ENCODE measurements at places on chromosomes 7 and 10. TPM values are rescaled to one million over a fixed set of nuclear protein-coding genes. Genes with fewer than 3 reads are reported as not detected.

SMKR1 gene
- 1.8 TPM for polyA plus RNA-seq

CYP2C9 gene
- not detected for polyA plus RNA-seq

MACC1 gene
- polyA plus RNA-seq: under 0.01 TPM

EPHA1 gene
- 0.09 TPM for polyA plus RNA-seq

CCDC172 gene
- not detected for polyA plus RNA-seq

PDCD4 gene
- polyA plus RNA-seq: 54.6 TPM

CRPPA gene
- polyA plus RNA-seq: 1.0 TPM

HPS1 gene
- polyA plus RNA-seq: 65.0 TPM

DNA sequence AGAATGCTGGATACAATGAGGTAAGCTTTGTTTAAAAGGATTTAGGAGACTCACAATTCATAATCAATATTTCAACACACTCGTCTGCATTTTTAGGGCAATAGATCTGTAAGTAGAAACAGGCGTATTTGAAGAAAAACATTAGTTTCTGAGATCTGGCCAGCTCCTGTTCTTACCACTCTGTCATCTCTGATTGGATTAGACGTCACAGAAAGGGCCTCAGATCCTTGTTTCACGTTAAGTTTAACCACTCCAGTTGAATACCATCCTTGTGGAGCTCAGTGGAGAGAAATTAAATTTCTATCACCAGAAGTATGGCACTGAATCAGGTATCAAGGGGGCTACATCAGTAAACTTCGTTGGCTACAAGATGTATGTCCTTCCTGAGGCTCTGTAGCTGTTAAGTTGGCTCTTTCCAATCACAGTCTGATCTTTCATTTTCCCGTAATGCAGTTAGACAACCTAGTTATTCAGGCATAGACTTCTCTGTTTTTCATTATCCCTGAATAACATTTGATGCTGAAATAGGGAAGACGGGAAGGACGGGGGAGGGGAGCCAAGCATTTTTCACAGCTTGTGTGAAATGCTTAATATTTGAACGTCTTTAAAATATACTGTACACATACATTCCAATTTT lies 659.2 kb upstream of the GALNT17 start:
- no peaks in the 10 kb centered on the region for H3K27me3 ChIP-seq
- H3K36me3 ChIP-seq: no peaks in the 10 kb centered on the region
- no peak overlapping the region for H3K4me3 ChIP-seq

- no peak overlapping the region for H3K27ac ChIP-seq
- H3K4me3 ChIP-seq: no peak overlapping the region
- no peaks in the 10 kb centered on the region for H3K36me3 ChIP-seq
Observed at GRCh38 chr7:116686812-116687419, 14.9 kb downstream of the MET start.

DNA sequence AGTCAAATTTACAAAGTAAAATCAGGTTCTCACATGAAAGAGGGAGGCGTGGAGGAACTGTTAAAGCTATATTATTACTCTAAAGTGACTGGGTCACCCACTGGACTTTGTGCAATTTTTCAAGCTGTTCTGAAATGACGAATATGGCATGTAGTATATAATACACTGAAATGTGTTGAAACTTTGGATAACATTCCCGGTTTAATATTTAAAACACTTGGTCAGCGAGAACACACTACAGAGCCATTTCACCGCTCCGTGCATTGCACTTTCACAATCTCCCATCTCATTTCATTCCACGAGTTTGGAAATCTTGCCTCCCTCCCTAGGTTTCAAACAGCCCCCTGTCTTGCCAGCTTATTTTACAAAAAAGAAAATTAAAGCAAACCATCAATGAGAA lies 337.9 kb downstream of the WDR11 start:
- DNase-seq: no peak
- no peaks in the 10 kb centered on the region for H3K36me3 ChIP-seq
- no peak overlapping the region for H3K27ac ChIP-seq
- no peaks in the 10 kb centered on the region for H3K27me3 ChIP-seq

GRCh38 chr7:14191686-14192098 lies 202.2 kb upstream of the ETV1 start:
- DNase-seq: peak; percentile 24
- no peaks in the 10 kb centered on the region for H3K4me1 ChIP-seq
- no peaks in the 10 kb centered on the region for H3K27me3 ChIP-seq
- H3K4me3 ChIP-seq: no peak overlapping the region
- H3K27ac ChIP-seq: no peak overlapping the region
- H3K36me3 ChIP-seq: no peaks in the 10 kb centered on the region

DNA sequence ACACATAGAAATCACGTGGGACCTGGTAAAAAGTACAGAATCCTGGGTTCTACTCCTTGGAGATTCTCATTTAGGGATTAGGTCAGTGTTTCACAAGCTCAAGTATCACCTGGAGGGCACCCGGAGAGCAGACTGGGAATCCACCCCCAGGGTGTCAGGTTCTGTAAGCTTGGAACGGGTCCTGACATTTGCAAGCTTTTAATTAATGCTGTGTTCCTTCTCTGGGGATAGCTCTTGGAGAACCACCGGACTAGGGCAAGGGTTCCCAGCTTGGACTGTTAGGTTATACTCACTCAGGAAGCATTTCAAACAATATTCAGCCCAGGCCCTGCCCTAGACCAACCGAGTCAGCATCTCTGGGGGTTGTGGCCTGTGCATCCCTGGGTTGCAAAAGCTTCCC lies 23.0 kb downstream of the TCF7L2 start:
- no peak for DNase-seq
- H3K36me3 ChIP-seq: no peaks in the 10 kb centered on the region
- no peaks in the 10 kb centered on the region for H3K27me3 ChIP-seq
- H3K4me1 ChIP-seq: no peaks in the 10 kb centered on the region

DNA sequence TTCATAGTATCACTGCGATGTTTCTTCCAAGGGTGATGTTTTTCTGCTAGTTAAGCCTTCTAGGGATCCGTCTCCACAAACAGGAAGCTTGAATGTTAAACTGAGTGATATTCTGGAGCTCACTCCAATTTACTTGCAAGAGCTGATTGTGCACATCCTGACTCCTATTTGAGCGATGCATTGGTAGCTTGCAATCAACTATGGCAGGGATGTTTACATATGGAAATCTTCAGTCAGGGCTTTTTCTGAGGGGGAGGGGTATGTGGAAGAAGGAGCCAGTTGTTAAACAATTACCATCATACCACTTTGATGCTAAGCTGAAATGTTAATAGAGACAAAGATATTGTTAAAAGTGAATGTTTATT lies 43.2 kb upstream of the NXPH1 start:
- no peaks in the 10 kb centered on the region for H3K4me1 ChIP-seq
- H3K27me3 ChIP-seq: no peaks in the 10 kb centered on the region
- DNase-seq: no peak
- H3K4me3 ChIP-seq: no peak overlapping the region
- H3K27ac ChIP-seq: no peak overlapping the region

DNA sequence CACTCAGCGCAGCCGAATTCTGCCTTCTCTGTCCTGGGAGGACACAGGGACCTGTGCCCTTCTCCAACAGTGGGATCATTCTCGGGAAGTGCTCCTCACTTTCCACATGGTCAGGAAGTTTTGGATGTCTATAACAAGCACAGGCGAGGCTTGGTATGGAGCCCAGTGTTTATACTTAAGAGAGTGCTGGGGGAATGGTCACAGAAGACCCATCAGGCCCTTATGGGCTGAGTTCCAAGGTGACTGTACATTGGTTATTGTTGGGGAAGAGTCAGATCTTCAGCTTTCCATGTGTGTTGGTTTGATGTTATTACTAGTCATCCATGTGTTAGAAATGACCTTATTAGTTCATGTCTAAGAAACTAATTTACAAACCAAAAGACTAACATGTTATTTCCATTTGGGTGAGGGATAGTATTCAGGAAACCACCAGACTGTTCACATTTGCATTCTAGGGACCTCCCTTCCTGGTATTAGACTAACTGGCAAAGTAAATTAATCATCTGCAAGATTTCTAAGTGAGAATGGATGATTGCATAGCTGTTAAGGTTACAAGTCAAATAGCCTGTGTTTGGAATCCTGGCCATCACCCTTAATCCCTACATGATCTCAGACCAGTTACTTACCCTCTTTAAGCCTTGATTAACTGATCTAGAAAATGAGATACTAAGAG lies 834.2 kb downstream of the LRMDA start:
- no peak overlapping the region for H3K27ac ChIP-seq
- DNase-seq: no peak
- no peaks in the 10 kb centered on the region for H3K27me3 ChIP-seq
- H3K4me1 ChIP-seq: no peaks in the 10 kb centered on the region

- DNase-seq: no peak
- no peak overlapping the region for H3K27ac ChIP-seq
- H3K4me3 ChIP-seq: no peak overlapping the region
- no peaks in the 10 kb centered on the region for H3K27me3 ChIP-seq
- H3K36me3 ChIP-seq: no peaks in the 10 kb centered on the region
Observed at GRCh38 chr7:13321316-13321715, 633.9 kb downstream of the ARL4A start.

GRCh38 chr10:116715839-116716377 lies 26.5 kb downstream of the HSPA12A start:
- H3K4me3 ChIP-seq: no peak overlapping the region
- no peak for DNase-seq
- H3K27me3 ChIP-seq: no peaks in the 10 kb centered on the region
- H3K4me1 ChIP-seq: no peaks in the 10 kb centered on the region

GRCh38 chr7:82049891-82050533 lies 280.2 kb upstream of the HGF start:
- H3K4me3 ChIP-seq: no peak overlapping the region
- H3K36me3 ChIP-seq: no peaks in the 10 kb centered on the region
- DNase-seq: peak; percentile 72
- peak overlapping the region; percentile 62 for H3K27ac ChIP-seq
- peaks cover 14% of the 10 kb centered on the region for H3K4me1 ChIP-seq

DNA sequence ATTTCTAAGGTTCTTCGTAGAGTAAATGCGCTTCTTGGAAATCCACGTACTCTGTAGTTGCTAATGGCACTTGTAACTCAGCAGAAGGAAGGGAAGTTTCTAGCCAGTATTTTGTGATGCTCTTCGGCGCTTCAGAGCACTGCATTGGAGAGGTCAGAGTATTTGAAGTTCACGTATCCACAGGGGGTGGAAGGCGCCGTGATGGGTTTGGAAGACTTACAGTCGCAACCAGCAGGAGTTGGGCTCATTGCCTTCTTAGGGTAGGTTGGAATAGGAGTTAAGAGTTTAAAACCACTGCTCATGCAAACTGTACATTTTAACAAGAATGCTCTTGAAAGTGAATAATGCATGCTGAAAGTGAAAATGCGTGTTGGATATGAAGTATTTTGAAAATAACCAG lies 49.1 kb downstream of the SHH start:
- peaks cover 5% of the 10 kb centered on the region for H3K36me3 ChIP-seq
- no peaks in the 10 kb centered on the region for H3K4me1 ChIP-seq
- H3K4me3 ChIP-seq: no peak overlapping the region
- H3K27me3 ChIP-seq: no peaks in the 10 kb centered on the region
